ENCODE measurements at places on chromosomes 6 and 20. TPM values are rescaled to one million over a fixed set of nuclear protein-coding genes. Genes with fewer than 3 reads are reported as not detected.

Gene RAET1E
- polyA plus RNA-seq = 0.04 TPM

Gene MATN4
- polyA plus RNA-seq = not detected

Gene BTN1A1
- polyA plus RNA-seq = not detected

Gene CYB5R4
- 6.1 TPM for polyA plus RNA-seq

Gene PROKR2
- not detected for polyA plus RNA-seq

Gene SFTA2
- not detected for polyA plus RNA-seq

Gene PPP1R14C
- 30.1 TPM for polyA plus RNA-seq

DNA sequence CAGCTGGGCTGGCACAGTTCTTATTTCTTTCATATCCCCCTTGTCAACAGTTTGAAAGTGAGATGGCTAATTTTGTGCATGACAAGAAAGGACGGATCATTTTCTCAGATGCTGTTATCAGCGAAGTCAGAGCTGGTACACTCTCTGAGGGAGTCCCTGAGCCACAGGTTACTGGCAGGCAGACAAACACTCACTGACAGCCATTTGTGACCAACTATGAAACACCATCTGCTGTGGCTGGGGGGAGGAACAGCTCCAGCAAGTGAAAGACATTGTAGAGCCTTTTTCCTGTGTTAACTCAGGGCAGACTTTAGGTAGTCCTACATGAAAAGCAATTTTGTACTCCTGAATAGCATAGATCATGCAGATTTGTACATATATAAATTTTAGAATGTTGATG lies 22.2 kb downstream of the OLIG3 start:
- no peak for DNase-seq

- no peak for DNase-seq
These were observed 37.4 kb upstream of the SIRT5 start for GRCh38 chr6:13536796-13537526.

GRCh38 chr6:72905705-72906478 lies 284.0 kb downstream of the KCNQ5 start:
- no peak for DNase-seq

GRCh38 chr6:168985705-168986104 lies 267.9 kb downstream of the THBS2 start:
- no peak for DNase-seq

DNA sequence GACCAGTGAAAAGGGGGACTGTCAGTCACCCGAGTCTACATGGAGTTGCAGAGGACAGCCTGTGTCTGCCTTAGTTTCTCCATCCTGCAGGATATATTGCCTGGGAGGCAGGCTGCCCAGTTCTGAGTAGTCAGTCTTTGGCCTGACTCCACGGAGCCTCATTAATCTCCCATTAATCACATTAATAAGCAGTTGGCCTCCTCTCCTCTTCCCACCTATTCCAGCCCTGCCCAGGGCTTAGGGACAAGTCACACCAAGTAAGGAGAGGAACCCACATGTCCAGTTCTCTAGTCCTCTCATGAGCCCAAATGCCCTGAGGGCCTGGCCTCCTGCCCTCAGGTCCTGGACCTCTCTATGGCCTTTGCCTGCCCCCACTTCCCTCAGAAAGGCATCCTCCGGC lies 1.3 kb upstream of the MUCL3 start:
- no peak for DNase-seq

GRCh38 chr6:126015863-126016262 lies 29.5 kb downstream of the TRMT11 start:
- no peak for DNase-seq

DNA sequence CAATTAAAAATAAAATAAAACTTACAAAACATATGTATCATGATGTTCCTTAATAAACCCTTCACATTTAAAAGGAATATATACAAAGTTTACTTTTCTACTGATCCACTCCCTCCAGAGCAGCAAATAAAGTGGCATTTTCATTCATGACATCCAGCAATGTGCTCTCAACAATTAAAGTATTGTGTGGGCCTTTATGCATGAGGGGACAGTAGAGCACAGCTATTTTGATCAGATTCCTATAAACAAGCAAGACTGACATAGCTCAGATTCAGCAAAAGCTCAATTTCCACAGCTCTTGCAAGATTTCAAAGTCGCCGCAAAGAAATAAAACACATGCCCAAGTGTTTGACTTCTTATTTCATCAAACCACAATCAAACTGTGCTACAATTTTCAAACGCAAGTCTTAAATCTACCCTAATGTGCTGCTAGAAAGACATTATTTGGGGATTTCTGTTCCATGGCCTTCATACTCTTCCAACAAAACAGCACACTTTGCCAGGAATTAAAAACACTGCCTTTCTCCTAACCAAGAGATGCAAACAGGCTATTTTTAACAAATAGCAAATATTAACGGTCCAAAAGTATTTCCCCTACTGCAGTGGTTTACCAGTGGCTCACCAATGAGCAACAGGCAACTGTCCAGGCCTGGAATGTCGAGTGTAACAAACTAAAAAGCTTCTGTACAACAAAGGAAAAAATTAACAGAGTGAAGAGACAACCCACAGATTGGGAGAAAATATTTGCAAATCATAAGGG lies 52.3 kb downstream of the MBOAT1 start:
- DNase-seq = no peak

- DNase-seq = no peak
These were observed 21.1 kb downstream of the BAG2 start for GRCh38 chr6:57193177-57193576.

- DNase-seq = no peak
These were observed 56.1 kb upstream of the THEMIS start for GRCh38 chr6:127956956-127957355.

DNA sequence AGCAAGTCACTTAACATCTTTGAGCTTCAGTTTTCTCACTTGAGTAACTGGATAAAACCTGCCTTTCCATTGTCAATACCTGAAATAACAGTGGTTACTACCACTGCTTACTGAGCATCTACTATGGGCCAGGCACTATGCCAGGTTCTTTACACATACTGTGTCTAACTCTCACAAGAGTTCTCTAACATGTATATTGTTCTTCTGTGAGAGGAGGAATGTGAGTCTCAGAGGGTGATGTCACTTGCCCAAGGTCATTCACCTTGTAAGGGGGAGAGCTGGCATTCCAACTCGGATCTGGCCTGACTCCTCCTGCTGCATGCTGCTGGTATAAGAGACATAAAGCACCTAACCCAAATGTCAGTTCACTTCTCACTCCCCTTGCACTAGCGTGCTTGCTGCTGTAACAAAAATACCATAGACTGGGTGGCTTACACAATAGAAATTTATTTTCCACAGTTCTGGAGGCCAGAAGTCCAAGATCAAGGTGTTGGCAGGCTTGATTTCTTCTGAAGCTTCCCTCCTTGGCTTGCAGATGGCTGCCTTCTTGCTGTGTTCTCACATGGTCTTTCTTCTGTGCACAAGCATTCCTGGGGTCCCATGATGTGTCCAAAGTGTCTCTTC lies 21.9 kb upstream of the SGK2 start:
- DNase-seq = no peak

- DNase-seq = no peak
These were observed 70.5 kb upstream of the ADTRP start for GRCh38 chr6:11848852-11849731.

DNA sequence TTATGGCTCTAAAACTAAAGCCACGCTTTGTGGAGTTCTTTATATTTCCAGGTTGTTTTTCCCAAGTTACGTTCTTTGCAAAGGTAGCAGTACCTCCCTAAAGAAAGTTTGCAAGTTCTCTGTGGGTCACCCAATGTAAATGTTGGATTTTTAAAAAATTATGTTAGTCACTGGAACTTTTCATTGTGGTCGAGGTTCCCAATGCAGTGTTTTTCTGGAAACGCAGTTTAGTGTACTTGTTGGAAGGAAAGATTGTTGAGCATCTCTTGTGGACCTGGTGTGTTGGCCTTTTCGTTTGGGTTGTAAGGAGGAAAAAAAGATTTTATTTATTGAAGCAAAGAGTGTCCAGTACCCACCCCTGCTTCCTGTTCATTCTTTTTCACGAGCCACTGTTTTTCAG lies 1.4 kb downstream of the TOP1 start:
- no peak for DNase-seq

- peak; percentile 15 for DNase-seq
These were observed 37.7 kb downstream of the FOXO3 start for GRCh38 chr6:108598305-108598863.

DNA sequence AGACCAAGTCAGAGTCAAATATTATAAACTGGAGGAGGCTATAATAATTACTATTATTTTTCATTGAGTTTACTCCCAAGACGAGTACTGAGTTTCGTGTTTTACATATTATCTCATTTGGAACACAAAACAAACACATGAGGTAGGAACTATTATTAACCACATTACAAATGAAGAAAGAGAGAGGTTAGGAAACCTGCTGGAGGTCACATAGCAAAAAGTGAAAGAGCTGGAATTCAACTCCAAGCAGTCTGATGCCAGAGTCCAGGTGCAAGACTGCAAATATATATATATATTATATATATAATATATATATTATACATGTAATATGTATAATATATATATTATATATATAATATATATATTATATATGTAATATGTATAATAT lies 7.3 kb downstream of the RNF24 start:
- DNase-seq = no peak

DNA sequence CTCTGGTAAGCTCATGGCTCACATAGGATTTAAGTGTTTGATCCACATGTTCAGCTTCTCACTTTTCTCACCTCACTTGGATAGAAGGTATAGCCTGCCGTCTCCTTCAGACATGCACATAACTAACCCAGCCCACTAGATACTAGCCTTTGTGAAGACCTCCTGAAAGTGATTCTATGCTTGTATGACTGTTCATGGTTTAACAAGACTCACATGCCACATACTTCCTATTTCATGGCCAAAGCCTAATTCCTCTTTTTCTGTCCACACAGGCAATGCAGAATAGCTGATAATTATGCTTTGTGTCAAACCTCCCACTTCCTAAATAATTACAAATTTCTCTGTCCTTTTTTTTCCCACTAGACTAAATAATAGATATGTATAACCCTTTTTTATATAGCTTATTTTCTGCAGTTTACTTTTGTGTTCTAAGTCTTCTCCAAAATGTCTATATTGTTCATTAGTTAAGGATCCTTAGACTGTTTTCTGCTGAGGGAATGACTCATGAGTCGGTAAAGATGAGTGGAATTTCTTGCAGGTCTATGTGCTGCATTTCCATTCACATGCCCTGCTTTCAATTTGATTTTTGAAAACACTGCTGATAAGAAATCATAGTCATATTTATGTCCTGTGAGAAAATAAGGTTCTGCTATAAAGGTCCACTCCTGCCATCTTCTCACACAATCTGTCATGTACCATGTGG lies 43.0 kb downstream of the HDDC2 start:
- DNase-seq = no peak

DNA sequence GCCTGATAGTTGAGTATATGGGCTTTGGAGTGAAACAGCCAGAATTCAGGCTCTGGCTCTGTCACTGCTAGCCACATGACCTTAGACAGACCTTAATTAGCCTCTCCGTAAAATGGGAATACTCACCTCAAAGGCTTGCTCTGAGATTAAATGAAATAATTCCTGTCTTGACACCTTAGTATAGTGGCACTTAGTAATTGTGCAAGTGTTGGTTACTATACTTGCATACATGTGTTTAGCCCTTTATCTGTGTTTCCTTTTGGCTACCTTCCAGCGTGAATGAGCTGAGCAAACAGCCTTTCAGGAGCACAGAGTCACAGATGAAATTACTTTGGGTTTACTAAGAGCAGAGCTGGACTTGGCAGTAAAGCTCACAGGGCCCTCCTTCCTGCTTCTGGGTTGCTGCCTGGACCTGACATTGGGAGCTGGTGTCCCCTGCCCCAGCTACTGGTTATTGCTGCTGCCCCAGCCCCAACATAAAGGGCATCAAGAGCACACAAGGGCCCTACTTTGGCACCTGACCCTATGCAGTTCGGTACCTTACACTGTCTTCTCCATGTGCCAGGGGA lies 32.8 kb downstream of the CD164 start:
- no peak for DNase-seq

GRCh38 chr20:45456632-45457031 lies 12.9 kb upstream of the WFDC2 start:
- DNase-seq = no peak

GRCh38 chr6:1024587-1024986 lies 287.3 kb upstream of the FOXQ1 start:
- DNase-seq = no peak

DNA sequence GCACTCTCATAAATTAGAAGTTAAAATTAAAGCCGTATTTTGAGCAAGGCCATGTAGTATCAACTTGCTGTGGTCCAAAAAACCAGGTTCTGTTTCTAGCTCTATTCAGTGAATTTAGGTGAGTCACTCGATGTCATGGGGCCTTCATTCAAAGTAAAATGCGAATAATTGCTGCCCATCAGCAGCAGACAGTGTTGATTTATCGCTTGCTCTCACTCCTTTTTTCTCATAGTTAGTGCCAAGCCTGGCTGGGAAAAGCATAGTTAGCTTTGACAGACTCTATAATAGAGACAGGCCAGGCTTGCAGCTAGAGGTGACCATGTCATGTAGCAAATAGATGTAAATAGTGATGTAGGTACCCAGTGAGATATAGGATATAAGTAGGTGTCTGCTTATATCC lies 136.0 kb downstream of the EDN1 start:
- no peak for DNase-seq

DNA sequence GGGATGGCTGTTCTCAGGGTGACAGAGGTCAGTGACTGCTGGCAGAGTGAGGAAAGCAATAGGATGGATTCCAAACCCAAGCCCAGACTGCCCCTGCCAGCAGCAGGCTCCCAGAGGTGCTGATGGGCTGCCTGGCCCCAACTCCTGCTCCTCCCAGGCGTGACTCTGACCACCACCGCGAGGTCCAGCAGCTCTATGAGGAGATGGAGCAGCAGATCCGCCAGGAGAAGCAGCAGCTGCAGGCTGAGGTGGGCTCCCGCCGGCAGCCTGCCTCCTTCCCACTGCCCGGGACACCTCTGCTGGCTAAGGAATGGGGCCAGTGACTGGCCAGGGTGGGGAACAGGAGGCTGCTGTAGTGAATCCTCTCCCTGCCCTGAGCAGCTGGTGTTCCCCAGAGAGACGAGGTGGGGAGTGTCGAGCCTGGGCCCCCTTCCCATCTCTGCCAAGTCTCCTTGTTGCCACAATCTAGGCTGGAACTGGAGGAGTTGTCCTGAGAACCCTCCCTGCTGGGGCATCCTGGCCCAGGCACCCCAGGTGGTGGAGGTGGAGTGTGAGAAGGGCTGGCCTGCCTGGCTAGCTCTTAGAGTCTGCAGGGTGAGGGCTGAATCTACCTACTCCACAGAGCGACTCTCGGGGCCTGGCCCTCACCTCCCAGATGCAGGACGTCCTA lies 20.4 kb downstream of the RAB44 start:
- DNase-seq = no peak

All from psoas muscle (tissue), 8 donors.